ENCODE measurements at places on chromosomes 12 and 14.

GRCh38 chr12:2884810-2885209 is 5.9 kb upstream of the TULP3 start:
- no peak for DNase-seq

GRCh38 chr12:109605016-109605415 is 31.4 kb downstream of the MVK start:
- no peak for DNase-seq

DNA sequence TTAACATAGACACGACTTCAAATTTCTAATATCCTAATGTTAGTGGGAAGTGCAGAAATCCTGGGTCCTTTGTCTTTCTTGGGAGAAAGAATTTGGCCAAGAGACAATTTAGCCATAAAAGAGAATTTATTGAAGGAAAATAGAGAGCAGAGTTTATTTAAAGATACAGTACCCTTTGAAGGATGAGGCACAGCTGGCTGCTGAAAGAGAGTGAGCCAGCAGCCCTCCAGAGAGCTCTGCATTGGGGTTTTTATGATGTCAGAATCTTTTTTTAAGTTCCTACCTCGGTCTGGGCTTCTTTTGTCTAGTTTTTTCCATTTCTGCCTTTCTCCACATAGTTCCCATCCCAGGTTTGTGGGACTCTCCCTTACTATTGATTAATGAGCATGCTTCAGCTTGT is 37.5 kb downstream of the CCER1 start:
- no peak for DNase-seq

- no peak for DNase-seq
Observed at GRCh38 chr12:110965574-110965973, 45.2 kb upstream of the MYL2 start.

DNA sequence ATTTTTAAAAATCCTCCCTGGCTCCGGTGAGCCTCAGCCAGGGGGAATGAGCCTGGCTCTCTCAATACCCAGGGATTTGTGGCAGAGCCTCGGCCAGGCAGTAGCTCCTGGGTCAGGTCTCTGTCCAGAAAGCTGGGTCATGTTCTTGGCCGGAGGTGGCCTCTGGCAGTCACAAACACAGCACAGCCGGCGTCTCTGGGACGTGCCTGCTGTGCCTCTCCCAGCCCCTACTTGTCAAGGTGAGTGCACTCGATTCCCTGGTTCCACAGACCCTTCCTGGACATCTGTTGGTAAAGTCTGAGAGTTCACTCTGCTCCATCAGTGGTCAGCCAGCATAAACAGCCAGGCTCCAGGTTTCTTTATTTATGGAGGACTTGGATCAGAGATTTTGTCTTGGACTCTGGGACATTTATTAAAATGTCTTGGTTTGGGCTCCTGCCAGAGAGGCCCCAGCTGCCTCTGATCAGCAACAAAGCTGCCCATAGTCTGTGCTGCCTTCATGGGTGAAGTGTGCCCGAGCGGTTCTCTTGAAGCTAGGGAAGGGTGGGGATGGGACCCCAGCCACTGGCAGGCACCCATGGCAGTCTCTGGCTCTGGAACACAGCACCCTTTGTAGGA is 56.7 kb downstream of the DGLUCY start:
- DNase-seq, result no peak

GRCh38 chr12:19490908-19491307 is 51.6 kb downstream of the AEBP2 start:
- DNase-seq, result no peak

DNA sequence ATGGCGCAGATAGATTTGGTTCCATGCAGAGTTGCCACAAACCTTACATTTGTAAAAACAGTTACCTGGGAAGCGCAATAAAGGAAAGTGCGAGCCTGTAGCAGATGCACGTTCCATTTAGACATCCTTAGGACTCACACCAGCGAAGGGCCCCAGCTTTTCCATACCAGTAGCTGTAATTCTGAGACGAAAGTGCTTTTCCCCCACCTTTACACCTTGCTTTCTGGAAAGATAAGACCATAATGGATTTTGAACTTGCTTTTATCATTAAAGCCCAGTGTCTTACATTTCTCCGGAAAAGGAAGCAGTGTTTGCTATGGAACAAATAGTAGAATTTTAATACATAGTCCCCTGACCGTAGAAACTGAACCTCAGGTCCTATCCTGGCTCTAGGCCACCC is 616 bp upstream of the CCDC77 start:
- DNase-seq, result no peak

- DNase-seq, result no peak
Observed at GRCh38 chr12:131088701-131089530, 135.2 kb downstream of the ADGRD1 start.

DNA sequence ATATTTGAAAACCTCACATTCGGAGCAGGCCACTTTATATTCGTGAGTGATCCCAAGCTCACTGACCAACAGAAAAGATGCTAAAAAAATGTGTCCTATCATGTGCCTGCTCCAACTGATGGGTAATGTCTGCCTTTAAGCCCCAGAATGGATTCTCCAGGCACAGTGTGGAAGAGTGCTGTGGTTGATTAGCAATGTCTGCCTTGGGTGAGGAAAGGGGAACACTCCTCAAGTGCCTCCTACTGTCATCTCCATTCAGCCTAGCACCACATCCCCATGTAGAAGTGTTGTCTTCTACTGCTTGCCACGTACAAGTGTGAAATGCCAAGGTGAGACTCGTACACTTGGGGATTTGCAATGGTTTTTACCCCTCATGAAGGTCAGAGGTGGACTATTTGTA is 199.3 kb downstream of the SLC41A2 start:
- no peak for DNase-seq

DNA sequence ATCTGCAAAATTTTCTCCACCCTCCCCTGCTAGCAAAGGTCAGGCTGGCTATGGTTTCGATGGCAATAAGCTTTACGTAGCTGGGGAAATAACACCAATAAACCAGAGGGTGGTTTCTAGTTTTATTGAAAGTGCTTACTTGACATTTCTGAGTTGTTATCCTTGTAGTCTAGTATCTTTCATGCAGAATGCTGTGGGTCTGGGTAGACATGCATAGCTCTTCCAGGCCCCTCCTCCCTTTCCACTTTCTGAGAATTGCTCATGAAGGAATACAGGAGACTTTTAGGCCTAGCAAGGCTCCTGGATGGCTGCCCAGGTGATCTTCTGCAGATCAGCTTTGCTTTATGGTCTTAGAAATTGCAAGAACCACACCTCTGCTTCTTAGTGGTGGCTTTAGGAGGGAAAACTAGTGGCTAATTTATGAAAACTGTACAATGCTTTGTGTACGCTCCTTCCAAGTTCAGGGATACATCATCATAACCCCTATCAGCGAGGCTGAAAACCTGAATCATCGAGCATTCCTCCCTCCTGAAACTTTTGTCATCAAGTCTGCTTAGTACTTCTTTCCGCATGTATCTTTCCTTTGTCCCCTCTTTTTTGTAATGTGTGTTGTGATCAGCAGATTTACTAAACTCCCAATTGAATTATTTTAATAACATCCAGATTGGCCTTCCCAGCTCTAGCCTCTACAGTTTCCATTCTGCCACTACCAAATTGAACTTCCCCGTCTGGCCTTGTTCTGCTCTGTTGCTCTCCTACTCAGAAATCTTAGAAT is 473.0 kb downstream of the RAD51B start:
- no peak for DNase-seq

All from bronchial epithelial cell (primary cell).